ENCODE measurements at places on chromosomes 7 and 10. TPM values are rescaled to one million over a fixed set of nuclear protein-coding genes. Genes with fewer than 3 reads are reported as not detected.

GRCh38 chr10:132516771-132517725 lies 20.5 kb upstream of the INPP5A start:
- DNase-seq, result peak; percentile 52

- no peak for DNase-seq
Observed at GRCh38 chr10:111106081-111106480, 29.3 kb downstream of the ADRA2A start.

DNA sequence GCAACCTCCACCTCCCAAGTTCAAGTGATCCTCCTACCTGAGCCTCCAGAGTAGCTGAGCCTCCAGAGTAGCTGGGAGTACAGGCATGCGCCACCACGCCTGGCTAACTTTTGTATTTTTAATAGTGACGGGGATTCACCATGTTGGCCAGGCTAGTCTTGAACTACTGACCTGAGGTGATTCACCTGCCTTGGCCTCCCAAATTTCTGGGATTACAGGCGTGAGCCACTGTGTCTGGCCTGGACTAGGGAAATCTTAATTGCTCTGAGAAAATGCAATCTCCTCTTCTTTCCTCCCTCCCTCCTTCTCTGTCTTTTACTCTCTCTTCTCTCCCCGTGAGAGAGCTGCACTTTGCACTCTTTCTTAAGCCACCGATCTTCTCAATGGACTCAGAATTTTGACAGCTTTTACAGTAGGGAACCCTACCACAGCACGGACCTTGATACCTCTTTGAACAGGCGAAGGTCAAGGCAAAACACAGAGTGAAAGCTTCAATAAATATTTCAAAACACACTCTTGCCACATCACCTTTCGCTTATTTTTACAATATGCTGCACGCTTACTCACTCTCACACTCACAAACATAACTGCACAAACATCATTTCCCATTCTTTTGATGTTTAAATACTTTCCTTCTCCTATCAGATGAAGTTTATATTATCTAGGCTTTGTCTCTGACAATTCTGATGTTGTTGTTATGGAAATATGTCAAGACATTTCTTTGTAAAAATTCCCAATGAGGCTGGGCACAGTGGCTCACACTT lies 173.4 kb upstream of the NRP1 start:
- no peak for DNase-seq

DNA sequence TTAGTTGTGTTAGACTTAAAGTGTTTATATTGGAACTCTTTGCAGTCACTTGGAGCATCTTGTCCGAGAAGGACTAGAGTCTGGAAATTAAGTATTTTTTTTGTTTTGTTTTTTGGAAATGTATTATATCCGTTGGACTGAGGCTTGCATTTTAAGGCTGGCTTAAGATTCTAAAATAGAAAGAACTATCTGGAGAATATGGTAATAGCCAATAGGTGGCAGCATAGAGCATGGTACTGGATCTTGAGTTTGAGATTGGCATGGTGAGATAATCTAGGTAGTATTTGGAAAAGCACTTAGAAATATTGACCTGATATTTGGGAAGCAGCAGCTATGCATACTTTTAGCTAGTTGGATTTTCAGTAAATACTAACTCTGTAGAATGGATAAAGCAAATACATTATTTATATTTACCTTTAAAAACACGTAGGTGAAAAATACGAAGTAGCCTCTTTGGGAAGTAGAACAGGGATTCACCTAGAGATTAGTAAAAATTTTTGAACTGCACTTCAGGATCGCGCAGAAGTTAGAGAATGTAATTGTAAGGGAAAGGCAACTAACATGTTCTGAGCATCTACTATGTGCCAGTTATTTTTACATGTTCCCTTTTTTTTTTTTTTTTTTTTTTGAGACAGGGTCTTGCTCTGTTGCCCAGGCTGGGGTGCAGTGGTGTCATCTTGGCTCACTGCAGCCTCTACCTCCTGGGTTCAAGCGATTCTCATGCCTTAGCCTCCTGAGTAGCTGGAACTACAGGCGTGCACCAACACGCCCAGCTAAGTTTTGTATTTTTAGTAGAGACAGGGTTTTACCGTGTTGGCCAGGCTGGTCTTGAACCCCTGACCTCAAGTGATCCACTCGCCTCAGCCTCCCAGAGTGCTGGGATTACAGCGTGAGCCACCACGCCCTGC lies 78.6 kb downstream of the LCOR start:
- DNase-seq, result no peak

- DNase-seq, result no peak
Observed at GRCh38 chr7:43511769-43512515, 71.0 kb upstream of the STK17A start.

DNA sequence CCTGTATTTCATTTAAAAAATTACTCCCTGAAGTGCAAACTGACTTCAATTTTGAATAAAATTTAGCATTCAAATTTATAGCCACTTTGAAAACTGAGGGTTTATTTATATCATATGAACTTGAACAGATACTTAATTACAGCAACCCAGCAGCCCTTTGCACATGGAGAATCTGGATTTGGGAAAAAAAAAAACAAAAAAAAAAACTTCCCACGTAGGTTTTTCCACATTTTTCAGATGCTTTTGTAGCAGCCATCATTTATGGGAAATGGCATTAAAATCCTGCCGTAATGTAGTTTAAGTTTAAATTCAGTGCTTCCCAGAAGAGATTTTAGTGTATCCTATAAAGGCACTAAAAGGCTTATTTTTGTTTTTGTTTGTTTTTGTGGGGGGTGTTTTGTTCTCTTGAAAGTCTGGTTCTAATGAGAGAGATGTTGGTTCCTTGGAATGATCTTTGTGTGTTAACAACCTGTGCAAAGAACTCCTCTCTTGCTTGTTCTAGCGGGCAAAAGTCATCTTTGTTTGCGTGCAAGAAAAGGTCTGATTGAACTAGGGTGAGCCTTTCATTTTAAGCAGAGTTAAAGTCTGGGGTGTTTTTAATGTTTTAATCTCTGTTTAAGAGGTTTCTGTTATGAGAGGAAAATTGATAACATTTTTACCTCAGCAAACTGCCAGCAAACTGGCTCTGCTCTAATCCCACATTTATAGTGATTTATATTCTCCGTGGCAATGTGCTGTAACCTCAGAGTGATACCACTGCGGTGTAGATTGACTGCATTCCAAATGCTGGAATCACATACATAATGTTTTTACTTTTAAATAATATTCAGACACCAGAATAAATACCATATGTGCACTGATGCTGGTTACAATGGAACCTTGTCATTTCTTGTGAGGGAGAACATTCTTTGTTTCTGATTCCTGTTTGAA lies 105.5 kb downstream of the WNT2 start:
- DNase-seq, result no peak

GRCh38 chr10:61100887-61101286 lies 156.9 kb upstream of the RHOBTB1 start:
- DNase-seq, result no peak

DNA sequence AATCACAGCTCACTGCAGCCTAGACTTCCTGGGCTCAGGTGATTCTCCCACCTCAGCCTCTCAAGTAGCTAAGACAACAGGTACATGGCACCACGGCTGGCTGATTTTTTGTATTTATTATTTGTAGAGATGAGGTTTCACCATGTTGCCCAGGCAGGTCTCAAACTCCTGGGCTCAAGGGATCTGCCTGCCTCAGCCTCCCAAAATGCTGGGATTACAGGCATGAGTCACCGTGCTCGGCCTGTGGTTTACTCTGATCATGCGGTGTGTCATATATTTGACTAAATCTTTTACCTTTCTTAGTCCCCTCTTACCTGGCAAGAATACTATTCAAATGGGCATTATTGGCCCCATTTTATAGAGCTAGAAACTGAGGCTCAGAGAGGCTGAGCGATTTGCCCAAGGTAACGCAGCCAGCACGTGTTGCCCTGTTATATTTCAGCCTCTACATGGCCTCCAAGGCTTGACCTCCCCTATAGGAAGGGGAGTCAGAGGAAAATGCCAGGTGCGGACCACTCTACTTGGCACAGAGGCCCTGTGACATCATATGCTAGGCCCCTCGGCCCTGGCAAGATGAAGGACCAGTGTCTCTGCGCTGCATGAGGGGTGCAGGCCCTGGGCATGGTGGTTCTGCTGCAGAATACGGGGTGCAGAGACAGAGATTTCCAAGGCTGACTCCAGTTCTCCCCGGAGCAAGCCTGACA lies 8.2 kb downstream of the ZCCHC24 start:
- peak; percentile 21 for DNase-seq

DNA sequence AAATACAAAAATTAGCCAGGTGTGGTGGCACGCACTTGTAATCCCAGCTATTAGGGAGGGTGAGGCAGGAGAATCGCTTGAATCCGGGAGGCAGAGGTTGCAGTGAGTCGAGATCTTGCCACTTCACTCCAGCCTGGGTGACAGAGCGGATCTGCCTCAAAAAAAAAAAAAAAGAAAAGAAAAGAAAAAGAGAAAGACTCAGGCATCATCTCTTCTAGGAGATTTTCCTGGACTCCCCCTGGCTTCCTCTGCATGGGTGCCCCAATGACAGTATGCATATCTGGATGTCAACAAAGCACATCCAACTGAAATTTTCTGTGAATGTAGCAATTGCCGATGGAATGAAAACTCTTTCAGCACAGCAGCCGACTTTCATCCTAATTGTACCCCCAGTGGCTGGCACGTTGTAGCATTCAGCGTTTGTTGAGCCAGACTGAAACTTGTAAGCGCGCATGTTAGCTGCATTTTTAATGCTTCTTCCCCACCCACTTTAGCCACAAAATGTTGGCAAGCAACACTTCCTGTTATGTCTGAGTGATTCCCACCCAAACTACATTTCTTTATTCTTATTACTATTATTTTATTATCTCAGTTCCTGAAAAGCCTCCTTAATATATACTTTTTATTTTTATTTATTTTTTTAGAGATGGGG lies 70.2 kb downstream of the PRTFDC1 start:
- no peak for DNase-seq

The HOXA10 gene
- 1.8 TPM for total RNA-seq

The TACC2 gene
- total RNA-seq, result 26.3 TPM

The GRID1 gene
- 3.2 TPM for total RNA-seq

The TCERG1L gene
- total RNA-seq, result not detected

The CCDC146 gene
- total RNA-seq, result 6.9 TPM

The OR13A1 gene
- total RNA-seq, result not detected

The NDUFB8 gene
- total RNA-seq, result 180 TPM

The CALCR gene
- total RNA-seq, result 0.24 TPM

The MYO1G gene
- 4.9 TPM for total RNA-seq

The SPDYE2B gene
- total RNA-seq, result not detected

The SPDYE16 gene
- total RNA-seq, result not detected

All from omental fat pad (tissue), 4 donors.